ENCODE measurements at places on chromosomes 1 and 21.

- no peak for DNase-seq
Observed at GRCh38 chr1:42328047-42328625, 6.9 kb downstream of the FOXJ3 start.

GRCh38 chr1:110084227-110085078 is 14.0 kb upstream of the ALX3 start:
- peak; percentile 69 for DNase-seq

GRCh38 chr1:234067581-234068337 is 163.3 kb downstream of the SLC35F3 start:
- no peak for DNase-seq

DNA sequence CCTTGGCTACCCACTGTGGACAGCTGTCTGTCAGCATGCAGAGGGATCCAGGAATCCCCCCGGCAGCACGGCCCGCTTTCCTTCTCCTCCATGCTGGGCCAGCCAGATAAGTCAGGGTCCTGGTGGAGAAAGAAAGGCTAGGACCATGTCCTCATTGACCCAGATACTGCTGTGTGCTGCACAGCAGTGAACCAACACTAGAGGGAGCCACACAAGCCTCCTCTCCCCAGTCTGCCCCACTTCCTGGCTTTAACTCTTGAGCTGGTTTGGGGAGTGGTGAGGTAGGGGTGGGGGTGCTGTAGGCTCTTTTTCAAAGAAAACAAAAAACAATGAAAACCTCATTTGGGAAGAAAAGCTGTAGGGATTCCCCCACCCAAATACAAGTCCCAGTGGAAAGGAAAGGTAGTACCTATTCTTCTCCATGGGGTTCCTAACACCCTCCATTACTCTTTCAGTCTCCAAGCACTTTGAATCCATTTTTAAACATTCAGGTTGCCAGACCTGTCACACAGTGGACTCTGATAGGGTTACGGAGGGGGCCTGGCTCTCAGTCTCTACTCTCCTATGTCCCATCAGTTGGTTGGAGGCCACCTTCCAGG is 84.9 kb upstream of the CD1D start:
- peak; percentile 51 for DNase-seq

DNA sequence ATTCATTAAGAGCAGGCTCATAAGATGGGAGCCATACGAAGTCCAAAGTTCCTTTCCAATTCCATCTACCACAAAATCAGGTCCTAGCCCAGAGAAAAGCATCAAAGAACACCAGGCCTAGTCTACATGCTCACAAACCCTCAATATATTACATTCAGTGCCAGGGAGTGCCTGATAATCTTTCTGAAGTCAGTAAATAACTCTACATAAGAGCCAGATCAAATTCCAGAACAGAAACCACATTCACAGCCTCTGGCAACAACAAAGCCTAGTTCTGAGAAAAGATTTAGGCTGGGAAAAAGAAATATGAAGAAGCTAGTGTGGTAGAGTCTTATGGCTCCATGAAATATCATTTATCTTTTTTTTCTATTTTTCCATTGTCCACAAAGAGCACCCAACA is 40.5 kb upstream of the RBBP5 start:
- no peak for DNase-seq

DNA sequence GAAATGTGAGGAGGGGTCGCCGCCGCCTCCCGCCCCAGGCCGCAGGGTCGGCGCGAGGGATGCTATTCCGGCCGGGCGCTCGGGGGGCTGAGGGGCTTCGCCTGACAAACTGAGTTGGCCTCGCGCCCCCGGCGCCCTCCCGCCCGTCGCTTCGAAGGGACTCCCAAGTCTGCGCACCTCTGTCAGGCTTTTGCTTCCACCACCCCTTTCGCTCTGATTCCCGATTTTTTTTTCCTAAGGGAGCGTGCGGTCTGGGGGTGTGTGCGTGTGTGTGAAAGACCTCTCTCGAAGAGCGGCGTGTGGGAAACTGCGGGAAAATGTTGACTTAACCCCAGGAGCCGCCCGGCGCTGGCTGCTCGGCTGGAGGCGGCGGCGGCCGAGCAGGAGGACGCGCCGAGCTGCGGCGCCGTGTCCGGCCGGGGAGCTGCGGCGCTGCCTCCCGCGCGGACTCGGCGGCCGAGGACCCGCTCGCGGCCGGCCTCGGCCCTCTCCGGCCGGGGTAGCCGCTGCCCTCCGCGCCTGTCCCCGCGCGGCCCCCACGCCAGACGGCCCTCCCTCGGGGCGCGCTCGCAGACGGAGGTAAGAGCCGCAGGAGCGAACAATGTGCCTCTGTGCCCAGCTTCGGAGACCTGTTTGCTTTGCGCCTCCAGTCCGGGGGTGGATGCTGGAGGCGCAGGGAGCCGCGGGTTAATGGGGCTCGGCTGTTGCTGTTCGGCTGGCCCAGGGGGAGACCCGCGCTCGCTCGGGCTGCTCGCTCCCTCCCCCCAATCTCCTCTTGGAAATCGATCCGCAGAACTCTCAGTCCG is 1.1 kb downstream of the ADGRL2 start:
- peak; percentile 40 for DNase-seq

DNA sequence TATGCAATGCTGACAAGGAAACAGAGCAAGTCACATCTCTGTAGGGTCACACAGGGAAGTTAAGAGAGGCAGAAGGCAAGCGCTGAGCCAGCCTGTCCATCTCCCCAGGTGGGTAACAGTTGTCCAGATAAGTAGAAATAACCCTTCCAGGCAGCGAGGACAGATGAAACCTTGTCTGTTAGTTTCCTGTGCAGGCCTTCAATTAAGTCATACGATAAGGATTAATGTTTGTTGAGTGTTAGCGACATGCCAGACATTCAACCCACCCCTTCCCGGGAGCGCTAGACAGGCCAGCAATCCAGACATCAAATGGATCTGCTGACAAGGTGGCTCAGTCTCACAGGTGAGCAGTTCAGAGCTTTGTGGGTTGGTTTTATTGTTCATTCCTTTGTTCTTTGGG is 221.5 kb upstream of the FMN2 start:
- no peak for DNase-seq

DNA sequence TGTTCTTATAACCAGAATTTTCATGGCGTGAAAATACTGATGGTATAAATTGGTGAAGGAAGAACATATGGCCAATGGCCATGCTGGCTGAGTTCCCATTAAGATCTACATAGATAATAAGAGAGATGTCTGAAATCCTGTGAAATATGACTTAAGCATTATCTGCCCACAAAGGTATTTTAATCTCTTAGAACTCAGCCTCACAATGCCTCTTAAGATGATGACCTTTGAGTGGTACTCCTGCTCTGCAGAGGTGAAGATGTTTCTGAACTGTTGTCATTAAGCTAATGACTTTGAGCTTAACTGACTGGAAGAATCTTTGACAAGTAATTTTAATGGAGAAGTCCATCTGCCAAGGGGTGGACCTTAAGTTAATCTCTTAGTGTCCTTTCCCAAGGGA is 148.7 kb downstream of the ZNF326 start:
- no peak for DNase-seq

- DNase-seq: no peak
Observed at GRCh38 chr1:160662910-160663309, 16.1 kb upstream of the SLAMF1 start.

DNA sequence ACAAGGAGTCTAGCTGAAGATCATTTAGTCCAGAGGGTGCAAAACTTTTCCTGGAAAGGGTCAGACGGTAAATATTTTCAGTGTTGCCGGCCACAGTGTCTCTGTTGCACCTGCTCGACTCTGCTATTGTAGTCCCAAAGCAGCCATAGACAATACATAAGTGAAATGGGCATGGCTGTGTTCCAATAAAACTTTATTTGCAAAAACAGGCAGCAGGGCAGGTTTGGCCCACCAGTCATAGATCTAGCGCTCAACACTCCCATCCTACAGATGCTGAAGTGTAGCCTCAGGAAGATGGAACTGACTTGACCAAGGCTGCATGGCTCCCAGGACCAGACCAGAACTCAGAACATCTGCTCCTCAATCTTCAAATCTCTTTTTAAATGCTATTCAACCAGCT is 46.2 kb upstream of the CLDN14 start:
- no peak for DNase-seq

DNA sequence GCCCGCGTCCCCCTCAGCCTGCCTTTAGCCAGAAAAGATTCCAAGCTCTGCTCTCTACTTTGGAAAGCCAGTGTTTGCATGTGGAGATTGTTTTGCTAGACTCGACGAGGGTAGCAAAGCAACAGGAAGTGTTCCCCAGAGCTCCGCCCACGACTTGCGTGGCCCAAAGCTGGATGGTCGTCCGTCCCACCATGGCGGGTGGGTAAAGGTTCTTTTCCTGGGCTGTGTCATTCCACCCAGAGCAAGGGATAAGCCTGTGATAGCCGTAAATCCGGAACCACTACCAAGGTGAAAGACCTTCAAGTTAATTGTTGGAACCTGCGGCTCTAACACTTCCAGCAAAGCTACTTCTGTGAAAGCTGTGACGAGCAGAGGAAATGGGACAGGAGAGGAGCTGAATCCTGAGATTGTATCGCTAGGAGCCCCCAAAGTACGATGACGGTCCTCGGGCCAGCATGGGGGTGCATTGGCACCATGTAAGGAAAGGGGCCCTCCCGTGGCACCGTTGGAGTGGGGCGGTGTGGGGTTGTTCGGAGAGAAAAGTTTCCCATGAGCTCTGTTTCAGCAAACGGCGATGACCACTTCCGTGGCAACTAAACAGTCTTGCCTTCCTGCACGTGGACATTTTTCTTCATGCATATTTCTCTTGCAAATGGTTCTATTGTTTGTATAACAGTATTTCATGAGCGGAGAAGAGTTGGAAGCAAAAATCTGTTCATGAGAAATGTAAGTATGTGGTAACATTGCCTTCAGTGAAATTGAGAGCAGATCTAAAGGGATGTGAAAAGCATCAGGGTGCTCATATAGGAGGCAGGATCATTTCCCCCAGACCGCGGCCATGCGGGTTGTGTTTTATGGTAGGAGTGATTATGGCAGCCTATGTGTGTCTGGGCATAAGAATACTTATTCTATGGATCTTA is 8.4 kb downstream of the MX2 start:
- DNase-seq: peak; percentile 22

GRCh38 chr1:10873189-10873588 is 76.7 kb upstream of the CASZ1 start:
- DNase-seq: no peak

DNA sequence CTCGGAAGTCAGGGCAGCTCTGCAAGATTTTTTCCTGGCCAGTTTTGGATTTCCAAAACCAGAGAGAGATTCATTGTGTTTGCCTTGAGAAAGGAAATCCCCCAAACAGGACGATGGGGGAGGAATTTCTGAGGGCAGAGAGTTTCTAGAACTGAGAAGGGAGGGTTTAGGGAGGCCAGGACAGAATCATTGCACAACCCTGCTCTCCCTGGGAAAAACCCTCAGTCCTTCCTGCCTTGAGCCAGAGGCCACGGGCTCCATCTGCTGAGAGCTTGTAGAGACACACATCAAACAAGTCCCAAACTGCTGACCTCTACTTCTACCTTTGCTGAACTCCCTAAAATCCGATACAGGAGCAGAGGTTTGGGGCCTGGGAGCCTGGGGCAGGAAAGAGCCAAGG is 99.7 kb downstream of the NMNAT2 start:
- peak; percentile 40 for DNase-seq

GRCh38 chr1:167650269-167651160 is 20.5 kb downstream of the RCSD1 start:
- DNase-seq: no peak

GRCh38 chr21:32186804-32187203 is 92.0 kb downstream of the MIS18A start:
- no peak for DNase-seq

- no peak for DNase-seq
Observed at GRCh38 chr1:204836856-204837255, 33.8 kb upstream of the NFASC start.

DNA sequence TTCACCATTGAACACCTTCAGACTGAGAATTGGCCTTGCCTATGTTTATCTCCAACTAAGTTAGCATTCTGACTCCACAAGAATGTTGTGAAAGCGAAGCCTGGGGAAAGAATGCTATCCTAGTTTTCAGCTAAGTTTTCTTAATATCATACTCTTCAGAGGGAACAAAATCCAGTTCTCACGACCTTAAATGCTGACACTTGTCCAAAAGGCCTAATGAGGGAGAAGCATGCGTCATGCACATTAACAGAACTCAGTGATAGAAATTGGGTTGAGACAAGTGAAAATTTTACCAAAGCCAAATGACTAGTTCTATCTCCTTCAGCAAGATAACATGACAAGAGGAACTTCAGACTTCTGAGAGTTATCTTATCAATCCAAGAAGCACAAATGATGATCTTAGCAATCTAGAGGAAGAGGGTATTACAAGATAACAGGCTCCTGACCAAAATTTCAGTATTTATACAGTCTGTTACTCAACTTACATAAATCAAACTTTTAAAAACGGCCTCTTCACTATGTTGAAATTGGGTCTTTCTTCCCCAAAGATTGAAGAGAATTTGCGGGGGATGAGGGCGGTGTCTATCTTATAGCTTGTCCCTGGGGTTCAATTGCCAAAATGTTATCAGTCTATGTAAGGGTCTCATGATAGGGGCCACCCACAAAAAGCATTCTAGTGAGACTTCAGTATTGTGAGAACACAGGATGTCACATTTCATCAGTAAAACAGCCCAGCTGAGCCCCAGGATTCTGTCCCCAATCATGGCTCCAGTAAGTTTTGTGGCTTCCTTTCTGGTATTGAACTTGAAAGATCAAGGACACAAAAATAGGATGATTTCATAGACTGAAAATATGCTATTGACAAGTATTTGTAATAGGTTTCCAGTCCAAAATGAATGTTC is 26.5 kb upstream of the SLC45A3 start:
- DNase-seq: no peak

GRCh38 chr1:155083865-155084721 is 5.5 kb downstream of the EFNA3 start:
- DNase-seq: peak; percentile 71

GRCh38 chr1:83583351-83584014 is 415.4 kb downstream of the TTLL7 start:
- DNase-seq: peak; percentile 48

GRCh38 chr1:14667651-14667984 is 69.1 kb downstream of the KAZN start:
- DNase-seq: no peak

DNA sequence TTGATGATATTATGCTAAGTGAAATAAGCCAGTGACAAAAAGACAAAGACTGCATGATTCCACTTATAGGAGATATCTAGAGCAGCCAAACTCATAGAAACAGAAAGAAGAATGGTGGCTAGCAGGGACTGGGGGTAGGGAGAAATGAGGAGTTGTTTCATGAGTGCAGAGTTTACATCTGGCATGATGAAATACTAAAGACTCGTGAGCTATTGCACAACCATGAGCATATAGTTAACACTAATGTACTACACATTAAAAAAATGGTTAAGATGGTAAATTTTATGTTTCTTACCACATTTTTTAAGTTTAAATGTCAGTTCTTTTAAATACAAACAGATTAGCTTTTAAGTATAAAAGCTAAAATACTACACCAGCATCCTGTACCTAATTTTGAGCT is 57.8 kb downstream of the ESRRG start:
- DNase-seq: no peak

Measured in mucosa of descending colon (tissue), 3 donors.